ENCODE measurements at places on chromosomes 3 and 15.

- DNase-seq: no peak
Measured at GRCh38 chr3:29871087-29871486, 590.2 kb downstream of the RBMS3 start.

- no peak for DNase-seq
Measured at GRCh38 chr15:29342201-29342600, 72.6 kb upstream of the NSMCE3 start.

DNA sequence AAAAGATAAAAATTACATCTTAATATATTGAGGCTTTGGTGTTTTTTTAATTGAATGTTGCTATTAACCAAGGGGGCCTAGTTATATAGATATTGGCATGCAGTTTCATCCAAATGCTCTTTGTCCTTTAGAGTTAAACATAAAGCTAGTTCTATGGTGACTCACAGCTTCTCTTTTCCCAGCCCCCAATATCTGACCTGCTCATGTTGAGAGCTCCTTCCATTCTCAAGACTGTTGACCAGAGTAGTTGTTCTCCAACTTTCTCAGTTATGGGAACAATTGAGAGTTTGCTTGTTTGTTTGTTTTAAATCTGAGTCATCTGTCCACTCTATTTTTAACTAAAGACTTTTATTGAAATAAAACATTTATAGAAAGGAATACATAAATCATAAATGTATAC, 15.8 kb upstream of the RARB start:
- no peak for DNase-seq

DNA sequence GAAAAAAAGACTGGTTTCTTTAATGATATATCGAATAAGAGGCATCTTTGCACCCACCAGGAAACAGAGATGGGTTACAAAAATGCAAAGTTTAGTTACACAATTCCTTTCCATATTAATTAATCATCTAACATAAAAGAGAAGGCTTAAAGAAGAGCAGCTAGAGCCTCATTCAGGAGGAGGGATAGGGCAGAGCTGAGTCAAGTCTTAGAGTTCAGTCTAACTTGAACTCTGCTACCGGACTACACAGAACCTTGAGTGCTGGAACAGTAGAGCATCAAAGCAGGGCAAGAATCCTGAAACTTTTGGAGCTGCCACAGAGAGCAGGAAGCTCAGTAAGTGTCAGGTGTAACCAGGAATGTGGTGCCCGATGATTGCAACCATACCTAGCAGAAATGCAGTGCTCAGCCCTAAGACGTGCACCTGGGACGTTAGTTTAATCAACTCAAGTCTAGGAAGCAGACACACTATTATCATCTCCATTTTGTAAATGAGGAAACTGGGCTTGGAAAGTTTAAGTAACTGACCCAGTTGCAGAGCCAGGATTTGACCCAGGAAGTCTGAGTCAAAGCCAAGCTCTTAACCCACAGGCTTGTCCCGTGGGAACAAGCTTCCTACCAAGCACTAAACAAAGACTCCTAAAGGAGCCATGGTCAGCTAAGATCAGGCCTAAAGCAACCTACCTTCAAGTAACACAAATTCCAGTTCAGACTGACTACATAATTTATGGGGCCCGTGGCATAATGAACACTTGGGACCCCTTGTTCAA, 187.4 kb downstream of the FOXP1 start:
- peak; percentile 18 for DNase-seq

GRCh38 chr3:75983111-75983510, 197.8 kb upstream of the ZNF717 start:
- no peak for DNase-seq

- DNase-seq: peak; percentile 14
Measured at GRCh38 chr15:66565741-66566144, at the start of gene LCTL. Gene LCTL (minus strand): TSS chr15:66565998. CDS start chr15:66565365, 633 bp downstream.

GRCh38 chr15:90902040-90902839, 862 bp upstream of the MAN2A2 start:
- peak; percentile 75 for DNase-seq

DNA sequence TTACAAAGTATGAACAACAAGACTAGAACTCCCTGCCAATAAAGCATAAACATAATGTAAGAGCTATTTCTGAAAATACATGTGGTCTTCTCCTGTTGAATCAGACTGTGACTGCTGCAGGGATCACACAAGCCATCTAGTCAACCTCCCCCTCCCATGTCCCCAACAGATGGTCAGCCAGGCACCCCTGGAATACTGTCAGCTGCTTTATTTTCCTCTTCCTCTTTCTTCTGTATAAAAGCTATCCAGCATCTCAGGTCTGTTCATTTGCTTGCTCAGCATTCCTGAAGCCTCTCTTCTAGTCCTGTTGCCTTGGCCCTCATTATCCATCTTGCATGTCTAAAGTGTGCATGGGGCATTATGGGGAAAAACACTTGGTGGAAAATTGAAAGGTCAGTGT, 6.5 kb upstream of the MINDY4B start:
- DNase-seq: no peak

DNA sequence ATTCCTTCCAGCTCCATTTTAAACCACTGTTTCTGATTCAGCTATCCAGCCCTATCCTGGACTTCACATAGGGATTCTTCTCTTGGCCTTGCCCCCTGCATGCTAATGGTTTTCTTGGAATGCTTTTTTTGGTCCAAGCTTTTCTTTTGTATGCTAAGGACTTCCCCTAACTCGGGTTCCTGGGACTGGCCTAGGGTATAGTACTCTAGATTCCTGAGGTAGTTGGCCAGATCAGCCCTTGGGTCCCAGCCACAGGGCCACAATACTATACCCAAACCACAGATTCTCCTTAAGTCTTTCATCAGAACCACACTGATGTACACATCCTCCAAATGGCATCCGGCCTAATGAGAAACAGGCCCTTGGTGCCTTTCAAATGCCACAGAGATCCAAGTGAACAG, 2.8 kb downstream of the FYCO1 start:
- no peak for DNase-seq

DNA sequence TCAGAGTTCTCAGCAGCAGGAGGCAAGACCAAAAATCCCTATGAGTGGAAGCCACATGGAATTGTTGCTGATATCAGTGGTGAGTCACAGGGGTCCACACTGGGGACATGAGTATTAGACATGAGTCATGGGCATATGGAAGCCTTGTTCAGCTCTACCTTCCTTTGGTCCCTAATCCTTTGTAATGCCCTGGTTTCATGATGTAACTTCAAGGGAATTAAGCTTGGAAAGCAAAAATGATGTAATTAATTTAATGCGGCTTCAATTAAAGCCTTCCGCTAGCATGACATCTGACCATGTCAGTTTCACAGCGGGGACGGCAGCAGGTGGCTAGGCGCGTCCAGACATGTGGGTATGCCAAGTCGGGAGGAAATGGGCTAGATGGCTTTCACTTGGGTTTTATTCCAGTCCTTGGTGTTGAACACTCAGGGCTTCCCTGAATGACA, 176.1 kb upstream of the RGMA start:
- DNase-seq: no peak

DNA sequence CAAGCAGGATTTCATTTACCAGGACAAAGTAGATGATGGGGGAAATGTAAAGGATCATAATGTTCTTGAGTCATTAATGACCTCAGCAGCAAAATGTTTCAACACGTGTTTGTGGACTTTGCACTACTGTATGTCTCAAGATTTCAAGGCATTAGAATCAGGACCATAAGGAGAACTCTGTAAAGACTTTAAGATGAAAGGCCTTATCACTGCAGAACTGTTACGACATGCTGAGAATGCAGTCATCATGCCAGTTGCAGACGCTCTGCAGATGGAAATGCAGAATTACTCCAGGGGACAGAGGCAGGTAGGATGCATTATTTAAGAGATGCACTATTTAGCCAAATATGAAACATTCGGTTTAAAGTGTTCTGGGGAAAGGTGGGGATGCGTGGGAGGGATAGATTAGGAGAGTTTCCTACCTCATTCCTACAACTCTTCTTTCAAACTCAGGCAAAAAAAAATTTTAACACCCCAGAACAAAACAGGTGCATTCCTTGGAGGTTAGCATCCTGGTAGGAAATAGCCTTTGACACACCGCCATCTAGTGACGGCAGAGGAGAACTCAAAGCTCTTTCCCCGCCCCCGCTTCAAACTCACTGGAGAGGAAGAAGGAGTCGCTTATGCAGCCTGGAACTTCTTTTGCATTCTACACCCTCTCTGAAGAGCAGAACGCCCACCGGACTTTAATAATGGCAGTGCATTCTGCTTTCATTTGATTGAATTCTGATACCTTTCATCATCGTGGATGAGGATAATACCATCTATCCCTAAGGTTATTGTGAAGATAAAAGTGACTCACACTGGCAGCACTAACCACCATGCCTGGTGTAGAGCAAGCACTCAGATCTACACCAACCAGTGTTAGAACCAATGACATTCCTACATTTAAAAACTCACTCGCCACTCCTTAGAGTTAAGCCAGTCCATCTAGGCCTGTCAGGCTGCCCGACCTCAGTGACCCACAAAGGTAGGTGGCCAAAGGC, 43.1 kb upstream of the TOPAZ1 start:
- peak; percentile 72 for DNase-seq

- peak; percentile 4 for DNase-seq
Measured at GRCh38 chr3:98732286-98733052, 30.7 kb upstream of the ST3GAL6 start.

DNA sequence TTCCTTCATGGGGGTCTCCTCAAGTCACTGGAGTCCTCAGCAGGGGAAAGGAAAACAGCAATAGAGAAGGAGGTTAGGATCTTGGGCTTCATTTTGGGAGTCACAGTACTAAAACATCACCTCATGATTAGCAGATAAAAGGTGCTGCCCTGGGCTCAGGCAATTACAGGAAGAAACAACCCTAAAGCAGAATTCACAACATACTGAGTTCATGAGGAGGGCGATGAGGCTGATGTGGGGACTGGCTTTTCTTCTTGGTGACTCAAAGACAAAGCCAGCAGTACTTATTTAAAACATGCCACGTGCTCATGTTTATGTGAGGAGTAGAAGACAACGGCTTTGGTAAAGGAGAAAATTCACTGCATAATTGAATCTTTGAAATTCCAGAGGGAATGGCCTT, 822.3 kb upstream of the CFAP20DC start:
- no peak for DNase-seq

DNA sequence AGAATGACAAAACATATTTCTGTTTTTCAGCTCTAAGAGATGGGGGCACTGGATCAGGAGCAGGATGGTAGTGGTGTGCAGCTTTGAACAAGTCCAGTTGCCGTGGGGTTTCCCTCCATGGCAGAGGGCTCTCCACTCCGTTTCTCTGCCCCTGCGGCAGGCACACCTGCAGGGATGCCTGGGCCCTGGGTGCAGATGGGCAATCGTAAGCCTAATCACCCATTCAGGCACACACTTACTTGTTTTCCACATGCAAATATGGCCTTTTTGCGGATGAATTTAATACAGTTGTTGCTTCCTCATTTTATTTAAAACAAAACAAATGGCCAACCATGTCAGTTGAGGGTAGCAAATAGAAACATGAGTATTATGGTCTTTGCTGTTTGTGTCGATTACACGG, 85.1 kb downstream of the LPP start:
- DNase-seq: no peak

DNA sequence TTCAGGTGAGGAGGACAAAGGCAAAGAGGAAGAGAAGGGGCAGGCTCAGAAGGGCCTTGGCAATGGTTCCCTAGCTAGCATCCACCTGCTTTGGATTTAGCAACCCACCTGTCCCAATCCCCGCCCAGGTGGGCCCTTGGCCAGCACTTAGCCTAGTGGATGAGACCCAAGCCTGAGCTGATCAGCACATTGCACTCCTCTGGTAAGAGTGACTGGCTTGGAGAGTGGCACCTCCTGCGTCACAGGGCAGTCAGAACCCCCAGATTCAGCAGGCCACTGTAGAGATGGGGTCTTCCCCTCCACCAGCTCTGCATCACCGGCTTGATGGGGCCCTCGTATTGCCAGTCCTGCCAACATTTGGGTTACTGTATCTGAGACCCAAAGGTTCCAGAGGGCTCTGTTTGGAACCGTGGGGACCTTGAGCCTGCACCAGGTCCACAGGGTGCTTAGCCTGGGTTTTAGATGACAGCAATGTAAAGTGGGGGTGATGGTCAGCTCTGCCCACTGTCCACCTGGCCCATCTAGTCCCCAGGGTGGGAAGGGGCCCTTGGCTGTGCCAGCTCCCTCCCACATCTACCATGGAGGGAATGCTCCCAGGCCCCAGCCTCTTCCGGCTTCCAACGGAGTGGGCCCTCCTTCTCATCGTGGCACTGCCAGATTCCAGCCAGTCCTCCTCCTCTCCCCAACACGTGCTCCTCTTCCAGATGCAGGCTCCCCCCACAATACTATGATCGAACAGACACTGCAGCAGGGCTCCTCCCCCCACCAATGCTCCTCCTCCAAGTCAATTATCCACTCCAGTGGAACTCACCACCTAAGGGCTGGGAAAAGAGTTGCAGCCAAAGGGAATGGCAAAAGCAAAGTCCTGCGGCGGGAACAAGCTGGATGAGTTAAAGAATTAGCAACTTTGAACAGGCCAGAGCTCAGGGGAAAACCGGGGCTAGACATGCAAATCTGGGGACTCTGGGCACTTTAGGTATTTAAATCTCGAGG, 45.7 kb downstream of the LHFPL4 start:
- DNase-seq: no peak

DNA sequence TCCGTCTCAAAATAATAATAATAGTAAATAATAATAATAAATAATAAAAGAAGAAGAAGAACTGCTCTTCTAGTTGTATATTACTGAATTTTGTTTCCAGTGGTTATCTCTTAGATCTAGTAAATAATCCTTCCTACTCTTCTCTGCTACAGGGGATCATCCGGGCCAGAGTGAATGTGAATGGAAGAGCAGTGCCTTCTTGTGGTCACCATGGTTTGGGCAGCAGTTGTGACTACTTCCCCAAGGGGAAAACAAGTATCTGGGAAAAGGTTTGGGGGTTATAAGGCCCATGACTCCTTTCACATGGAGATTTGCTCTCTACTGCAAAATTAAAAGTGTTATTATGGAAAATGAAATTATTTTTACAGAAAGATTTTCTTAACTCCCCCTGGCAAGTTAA, 5.5 kb upstream of the OR5K1 start:
- no peak for DNase-seq

GRCh38 chr3:149678351-149678950, 20.6 kb upstream of the WWTR1 start:
- no peak for DNase-seq

DNA sequence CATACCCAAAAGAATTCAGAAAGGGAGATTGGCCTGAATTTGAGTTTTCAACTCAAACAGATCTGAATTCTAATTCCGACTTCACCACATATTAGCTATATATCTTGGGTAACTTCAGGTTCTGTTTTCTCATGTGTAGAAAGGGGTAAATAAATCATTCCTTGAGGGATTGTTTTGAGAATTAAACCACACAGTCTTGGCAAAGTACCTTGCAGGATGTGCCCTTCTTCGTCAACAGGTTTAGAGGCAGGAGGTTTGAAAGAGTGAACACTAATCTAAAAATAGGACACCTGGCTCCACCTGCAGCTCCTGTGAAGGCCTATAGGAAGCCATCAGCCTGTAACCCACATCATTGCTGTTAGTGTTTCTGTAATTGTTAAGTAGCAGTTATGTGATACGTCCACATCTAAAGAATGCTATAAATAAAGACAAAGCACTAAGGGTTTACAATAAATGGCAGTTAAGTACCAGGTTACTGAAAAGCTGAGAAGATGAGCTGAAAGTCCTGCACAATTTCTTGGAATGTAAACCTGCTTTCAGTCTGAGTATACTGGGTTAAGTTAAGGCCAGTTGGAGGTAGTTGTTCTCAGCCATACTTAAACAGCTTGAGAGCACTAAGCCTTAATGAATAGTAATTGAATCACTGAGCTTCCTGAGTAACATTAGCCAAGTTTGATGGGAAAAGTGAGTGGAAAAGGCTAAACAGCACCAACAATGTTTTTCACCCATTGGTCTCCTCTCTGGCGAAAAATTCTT, 6.0 kb downstream of the CCDC80 start:
- no peak for DNase-seq
